ENCODE measurements at places on chromosomes 13 and 19. TPM values are rescaled to one million over a fixed set of nuclear protein-coding genes. Genes with fewer than 3 reads are reported as not detected.

Gene PSG6
- not detected for total RNA-seq

Gene TM9SF2
- total RNA-seq, result 123 TPM

Gene NAXD
- total RNA-seq, result 18.5 TPM

Gene ERVV-1
- total RNA-seq, result not detected

Gene PLIN5
- 1.8 TPM for total RNA-seq

DNA sequence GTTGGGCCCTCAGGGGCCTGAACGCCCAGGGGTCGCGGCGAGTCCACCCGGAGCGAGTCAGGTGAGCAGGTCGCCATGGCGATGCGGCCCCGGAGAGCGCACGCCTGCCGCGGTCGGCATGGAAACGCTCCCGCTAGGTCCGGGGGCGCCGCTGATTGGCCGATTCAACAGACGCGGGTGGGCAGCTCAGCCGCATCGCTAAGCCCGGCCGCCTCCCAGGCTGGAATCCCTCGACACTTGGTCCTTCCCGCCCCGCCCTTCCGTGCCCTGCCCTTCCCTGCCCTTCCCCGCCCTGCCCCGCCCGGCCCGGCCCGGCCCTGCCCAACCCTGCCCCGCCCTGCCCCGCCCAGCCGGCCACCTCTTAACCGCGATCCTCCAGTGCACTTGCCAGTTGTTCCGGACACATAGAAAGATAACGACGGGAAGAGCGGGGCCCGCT is at the start of gene CCNA1:
Gene CCNA1, plus strand, starts transcription at position 390 of the 439 bp plus-strand sequence. CDS start 562 bp downstream, outside the sequence.
- no peaks in the 10 kb centered on the region for H3K36me3 ChIP-seq
- no peak within 1 kb of the TSS for H3K4me3 ChIP-seq
- H3K27me3 ChIP-seq, result peaks cover 2% of the 10 kb centered on the region
- H3K4me1 ChIP-seq, result no peaks in the 10 kb centered on the region
- no peak within 1 kb of the TSS for H3K27ac ChIP-seq

DNA sequence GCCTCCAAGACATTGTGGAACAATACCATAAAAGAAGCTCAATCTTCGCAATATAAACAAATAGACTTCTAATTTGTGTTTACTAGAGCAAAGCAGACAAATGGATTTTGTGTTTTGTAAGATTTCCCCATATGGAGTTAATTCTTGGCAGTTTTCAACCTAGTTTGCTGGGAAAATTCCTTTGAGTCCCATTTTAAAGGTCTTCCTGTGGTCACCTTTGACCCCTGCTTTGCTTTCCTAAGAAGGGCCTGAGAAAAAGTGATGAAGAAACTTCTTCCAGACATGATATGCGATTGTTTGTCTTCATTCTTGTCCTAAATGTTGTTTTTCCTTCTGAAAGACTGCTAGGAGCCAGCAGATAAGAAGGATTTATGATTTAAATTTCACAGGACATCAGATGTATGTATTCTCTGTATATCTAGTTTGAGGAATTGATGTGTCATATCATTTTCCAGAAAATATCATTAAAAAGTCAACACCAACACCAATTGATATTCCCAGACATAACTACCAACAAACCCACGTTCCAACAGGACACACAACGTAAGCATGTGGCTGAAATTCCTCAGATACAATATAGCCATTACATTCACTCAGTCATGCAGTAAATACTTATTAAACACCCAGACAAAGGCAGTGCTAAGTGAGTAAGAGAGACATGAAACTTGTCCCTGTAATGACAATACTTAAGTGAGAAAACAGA is 276.4 kb downstream of the LHFPL6 start:
- no peaks in the 10 kb centered on the region for H3K36me3 ChIP-seq
- no peaks in the 10 kb centered on the region for H3K27me3 ChIP-seq
- no peak for DNase-seq
- no peak overlapping the region for H3K27ac ChIP-seq

DNA sequence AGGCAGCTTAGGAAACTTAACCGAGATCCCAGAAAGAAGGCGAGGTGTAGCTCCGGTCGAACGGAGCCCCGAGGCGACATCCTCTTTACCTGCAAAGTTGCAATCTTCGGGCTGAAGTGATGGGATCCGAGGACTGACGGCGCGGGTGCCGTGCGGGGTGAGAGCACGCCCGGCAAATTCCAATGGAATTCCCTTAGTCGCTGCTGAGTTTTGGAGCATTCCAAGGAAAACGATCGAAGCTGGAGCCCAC is 141 bp downstream of the TRPC4 start:
- no peak for DNase-seq
- H3K27ac ChIP-seq, result no peak overlapping the region
- H3K27me3 ChIP-seq, result peaks cover 23% of the 10 kb centered on the region
- H3K36me3 ChIP-seq, result no peaks in the 10 kb centered on the region
- H3K4me1 ChIP-seq, result no peaks in the 10 kb centered on the region

GRCh38 chr19:51559240-51559639 is 11.8 kb upstream of the ZNF175 start:
- no peak overlapping the region for H3K4me3 ChIP-seq
- DNase-seq, result no peak
- H3K27me3 ChIP-seq, result no peaks in the 10 kb centered on the region
- H3K4me1 ChIP-seq, result no peaks in the 10 kb centered on the region
- H3K27ac ChIP-seq, result no peak overlapping the region
- no peaks in the 10 kb centered on the region for H3K36me3 ChIP-seq

GRCh38 chr19:33557720-33558119 is 36.1 kb upstream of the PEPD start:
- peaks cover 3% of the 10 kb centered on the region for H3K27me3 ChIP-seq
- H3K4me1 ChIP-seq, result no peaks in the 10 kb centered on the region
- no peak overlapping the region for H3K27ac ChIP-seq
- H3K4me3 ChIP-seq, result no peak overlapping the region
- no peaks in the 10 kb centered on the region for H3K36me3 ChIP-seq

DNA sequence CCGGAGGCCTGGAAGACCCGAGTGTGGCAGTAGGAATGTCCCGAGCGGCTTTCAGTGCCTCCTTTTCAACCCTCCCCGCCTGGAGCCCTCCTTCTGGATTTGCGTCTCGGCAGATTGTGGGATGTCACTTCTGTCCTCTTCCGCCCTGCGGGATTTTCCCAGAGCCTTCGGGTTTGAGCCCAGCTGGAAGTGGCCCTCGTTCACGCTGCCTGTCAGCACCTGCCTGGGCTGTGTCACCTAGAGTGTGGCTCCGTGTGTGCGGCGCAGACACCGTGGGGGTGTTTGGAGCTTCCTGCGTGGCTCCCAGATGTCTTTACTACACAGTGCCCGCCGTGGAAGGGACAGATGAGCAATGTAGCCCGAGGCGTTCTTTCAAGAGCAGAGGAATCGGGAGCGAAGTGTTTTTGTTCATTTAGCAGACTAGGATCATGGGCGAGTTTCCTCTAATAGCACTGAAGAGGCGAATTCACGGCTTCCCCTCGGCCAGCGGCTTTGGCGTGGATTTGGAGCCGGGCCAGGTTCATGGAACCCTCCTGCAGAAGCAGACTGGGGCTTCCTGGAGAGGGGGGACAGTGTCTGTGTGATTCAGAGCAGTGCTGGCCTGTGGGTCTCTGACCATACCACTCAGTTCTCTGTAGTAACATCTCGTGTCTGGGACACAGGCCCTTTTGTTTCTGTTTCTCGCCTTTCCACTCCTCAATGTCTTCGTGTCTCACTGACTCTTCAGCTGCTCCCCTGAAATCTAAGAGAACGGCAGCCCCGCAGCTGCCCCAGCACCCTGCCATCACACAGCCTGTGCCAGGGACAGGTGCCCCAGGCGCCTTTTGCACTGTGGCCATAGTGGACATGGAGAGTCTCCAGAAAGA is 68.0 kb downstream of the KDM4B start:
- H3K36me3 ChIP-seq, result peaks cover 29% of the 10 kb centered on the region
- no peak for DNase-seq
- no peaks in the 10 kb centered on the region for H3K27me3 ChIP-seq
- H3K27ac ChIP-seq, result no peak overlapping the region
- no peak overlapping the region for H3K4me3 ChIP-seq
- peaks cover 2% of the 10 kb centered on the region for H3K4me1 ChIP-seq

GRCh38 chr13:61286148-61286745 is 129.4 kb downstream of the PCDH20 start:
- peak; percentile 2 for DNase-seq
- no peak overlapping the region for H3K4me3 ChIP-seq
- H3K27ac ChIP-seq, result no peak overlapping the region
- no peaks in the 10 kb centered on the region for H3K27me3 ChIP-seq

GRCh38 chr13:112561478-112561877 is 26.5 kb downstream of the TUBGCP3 start:
- H3K27me3 ChIP-seq, result no peaks in the 10 kb centered on the region
- DNase-seq, result no peak
- no peak overlapping the region for H3K27ac ChIP-seq
- H3K4me1 ChIP-seq, result peaks cover 9% of the 10 kb centered on the region
- no peak overlapping the region for H3K4me3 ChIP-seq

- H3K27me3 ChIP-seq, result no peaks in the 10 kb centered on the region
- peak overlapping the region; percentile 97 for H3K27ac ChIP-seq
Observed at GRCh38 chr19:21328406-21328805, 804 bp downstream of the ZNF708 start.

DNA sequence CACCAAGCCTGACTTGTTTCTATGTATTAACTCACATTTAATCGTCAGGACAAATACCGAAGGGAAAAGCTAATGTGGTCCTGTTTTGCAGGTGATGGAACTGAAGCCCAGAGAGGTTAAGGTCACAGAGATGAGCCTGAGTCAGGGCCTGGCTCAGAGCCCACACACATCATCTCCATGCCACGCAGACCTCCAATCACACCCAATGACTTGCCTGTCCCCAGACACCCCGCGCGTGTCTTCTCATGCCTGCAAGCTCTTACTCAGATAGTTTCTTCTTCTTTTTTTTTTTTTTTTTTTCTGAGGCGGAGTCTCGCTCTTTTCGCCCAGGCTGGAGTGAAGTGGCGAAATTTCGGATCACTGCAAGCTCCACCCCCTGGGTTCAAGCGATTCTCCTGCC is 16.4 kb downstream of the SIX5 start:
- DNase-seq, result no peak
- no peak overlapping the region for H3K4me3 ChIP-seq
- no peak overlapping the region for H3K27ac ChIP-seq
- H3K36me3 ChIP-seq, result no peaks in the 10 kb centered on the region

- H3K4me3 ChIP-seq, result no peak overlapping the region
- no peaks in the 10 kb centered on the region for H3K4me1 ChIP-seq
- DNase-seq, result no peak
Observed at GRCh38 chr19:4359627-4360000, 16.3 kb downstream of the MPND start.

- H3K4me1 ChIP-seq, result peaks cover 21% of the 10 kb centered on the region
- DNase-seq, result no peak
Observed at GRCh38 chr13:27923794-27924528, 4.2 kb downstream of the PDX1 start.

GRCh38 chr13:110642291-110642981 is 27.1 kb downstream of the NAXD start:
- H3K27me3 ChIP-seq, result no peaks in the 10 kb centered on the region
- no peak for DNase-seq
- H3K4me1 ChIP-seq, result no peaks in the 10 kb centered on the region
- peaks cover 60% of the 10 kb centered on the region for H3K36me3 ChIP-seq
- H3K27ac ChIP-seq, result no peak overlapping the region
- H3K4me3 ChIP-seq, result no peak overlapping the region

GRCh38 chr13:97434397-97435201 is 630 bp downstream of the RAP2A start:
- no peaks in the 10 kb centered on the region for H3K27me3 ChIP-seq
- peaks cover 62% of the 10 kb centered on the region for H3K4me1 ChIP-seq
- no peak for DNase-seq
- peak overlapping the region; percentile 63 for H3K27ac ChIP-seq
- no peaks in the 10 kb centered on the region for H3K36me3 ChIP-seq
- H3K4me3 ChIP-seq, result peak overlapping the region; percentile 89

DNA sequence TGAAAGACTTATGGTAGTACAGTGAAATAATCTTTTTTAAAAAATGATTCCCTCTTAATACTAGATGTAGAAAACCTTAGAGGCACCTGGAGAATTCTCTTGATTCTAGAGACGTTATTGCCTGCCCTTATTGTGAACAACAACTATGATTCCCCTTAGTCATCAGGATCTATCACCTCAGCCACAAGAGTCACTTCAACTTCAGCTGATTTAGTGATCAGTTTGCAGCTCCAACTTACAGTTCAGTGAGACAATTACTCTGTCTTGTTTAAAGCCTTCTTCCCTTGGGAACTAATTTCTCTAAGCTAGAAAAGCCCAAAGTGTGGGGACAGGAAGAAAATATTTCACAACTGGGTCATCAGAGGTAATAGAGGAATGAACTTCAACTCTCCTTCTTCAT is 254.3 kb upstream of the SLITRK1 start:
- no peak for DNase-seq
- H3K27me3 ChIP-seq, result no peaks in the 10 kb centered on the region
- H3K4me1 ChIP-seq, result no peaks in the 10 kb centered on the region
- no peaks in the 10 kb centered on the region for H3K36me3 ChIP-seq
- H3K27ac ChIP-seq, result no peak overlapping the region

- H3K36me3 ChIP-seq, result peaks cover 33% of the 10 kb centered on the region
- no peaks in the 10 kb centered on the region for H3K27me3 ChIP-seq
- H3K4me3 ChIP-seq, result no peak overlapping the region
Observed at GRCh38 chr19:44649578-44650145, 6.0 kb downstream of the PVR start.

Data from HepG2 (cell line).